Stimulated activated CD4-positive, alpha-beta T cell treated with anti-CD3 and anti-CD28 coated beads, TNF-alpha, amount 100 ng/mL, for 1 hour (primary cell): ENCODE measurements at places on chromosomes 5 and 9.

- no peak for DNase-seq
These were observed 69.0 kb downstream of the UGCG start for GRCh38 chr9:111965566-111966019.

DNA sequence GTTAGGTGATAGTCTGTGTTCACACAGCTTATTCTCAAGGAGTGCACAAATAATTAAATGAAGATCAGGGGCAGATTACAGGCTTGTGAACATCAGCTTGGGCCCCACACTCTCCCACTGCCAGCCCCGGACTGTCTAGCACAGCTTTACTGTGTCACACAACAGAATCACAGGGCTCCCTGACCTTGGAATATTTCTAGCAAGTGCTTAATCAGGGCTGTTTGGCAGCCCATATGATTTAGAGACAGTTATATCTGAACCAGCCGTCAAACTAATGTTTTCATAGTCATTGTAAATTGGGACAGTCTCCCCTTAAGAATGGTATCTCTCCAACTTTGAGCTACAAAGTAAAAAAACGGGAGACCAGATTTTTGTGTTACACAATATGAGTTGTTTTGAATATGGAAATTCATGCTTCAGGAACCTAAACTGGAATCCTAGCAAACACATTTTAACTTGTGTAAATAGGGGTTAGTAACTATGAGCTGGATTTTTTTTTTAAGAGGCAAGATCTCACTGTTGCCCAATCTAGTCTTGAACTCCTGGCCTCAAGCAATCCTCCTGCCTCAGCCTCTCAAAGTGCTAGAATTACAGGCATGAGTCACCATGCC lies 517.6 kb downstream of the BNC2 start:
- no peak for DNase-seq

DNA sequence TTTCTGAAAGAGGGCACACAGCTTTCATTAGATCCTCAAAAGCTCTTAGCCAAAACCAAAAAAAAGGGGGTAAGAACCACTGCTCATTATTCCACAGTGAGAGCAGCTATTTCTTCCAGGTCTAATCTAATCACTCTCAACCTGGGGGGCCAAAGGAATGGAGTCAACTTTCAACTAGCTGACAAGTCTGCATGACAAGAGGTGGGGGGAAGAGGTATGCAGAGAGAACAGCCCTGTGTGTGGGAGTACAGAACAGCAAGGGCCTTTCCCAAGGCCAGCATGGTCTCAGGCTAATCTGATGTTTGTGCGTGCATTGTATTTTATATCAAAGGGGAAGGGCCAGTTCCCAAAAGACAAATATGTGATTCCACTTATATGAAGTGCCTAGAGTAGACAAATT lies 36.9 kb upstream of the PIP5K1B start:
- DNase-seq = no peak

- DNase-seq = no peak
These were observed 7.3 kb downstream of the GPBP1 start for GRCh38 chr5:57181154-57181553.

DNA sequence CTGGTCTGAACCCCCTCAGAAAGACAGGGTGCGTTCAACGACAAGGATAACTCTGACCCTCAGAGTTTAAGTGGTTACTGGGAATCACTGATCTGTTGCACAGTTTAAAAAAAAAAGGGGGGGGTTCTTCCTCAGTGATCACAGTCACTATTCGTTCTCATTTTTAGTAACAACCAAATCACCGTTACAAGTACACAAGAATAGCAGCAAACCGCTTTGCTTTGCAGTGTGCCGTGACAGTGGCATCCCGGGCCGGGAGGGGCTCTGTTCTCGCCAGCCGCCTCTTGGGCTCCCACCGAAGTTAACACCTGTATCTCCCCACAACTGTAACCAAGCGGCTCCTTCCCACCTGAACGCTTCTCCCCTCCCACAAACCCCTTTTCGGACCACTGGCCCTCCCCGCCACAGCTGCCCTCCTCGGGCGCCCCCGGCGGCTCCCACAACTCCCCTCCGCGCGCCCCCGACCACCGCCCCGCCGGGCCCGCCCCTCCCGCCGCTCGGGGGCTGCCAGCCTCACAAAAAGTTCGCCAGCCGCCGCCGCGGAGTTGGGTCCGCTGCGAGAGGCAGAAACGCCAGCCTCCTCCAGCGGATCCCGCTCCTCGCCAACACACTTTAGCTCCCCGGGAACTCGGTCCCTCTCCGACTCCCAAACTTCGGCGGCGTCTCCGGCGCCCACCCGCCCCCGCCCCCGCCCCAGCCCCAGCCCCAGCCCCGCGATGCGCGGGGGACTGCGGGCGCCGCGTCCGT lies 1.2 kb downstream of the SSBP2 start:
- DNase-seq = no peak

DNA sequence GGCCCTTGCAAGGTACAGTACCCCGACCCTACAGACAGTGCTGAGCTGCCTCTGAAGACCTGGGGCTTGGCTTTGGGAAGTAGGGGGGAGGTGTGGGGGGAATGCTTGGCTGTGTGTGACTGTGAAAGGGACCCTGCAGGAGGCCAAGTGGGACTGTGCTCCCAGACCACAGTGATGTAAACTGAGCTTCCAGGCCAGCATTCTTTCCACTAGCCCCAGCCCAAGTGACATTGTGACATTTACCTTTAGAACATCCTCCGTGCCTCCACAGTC lies 31.2 kb downstream of the HMCN2 start:
- DNase-seq = no peak

DNA sequence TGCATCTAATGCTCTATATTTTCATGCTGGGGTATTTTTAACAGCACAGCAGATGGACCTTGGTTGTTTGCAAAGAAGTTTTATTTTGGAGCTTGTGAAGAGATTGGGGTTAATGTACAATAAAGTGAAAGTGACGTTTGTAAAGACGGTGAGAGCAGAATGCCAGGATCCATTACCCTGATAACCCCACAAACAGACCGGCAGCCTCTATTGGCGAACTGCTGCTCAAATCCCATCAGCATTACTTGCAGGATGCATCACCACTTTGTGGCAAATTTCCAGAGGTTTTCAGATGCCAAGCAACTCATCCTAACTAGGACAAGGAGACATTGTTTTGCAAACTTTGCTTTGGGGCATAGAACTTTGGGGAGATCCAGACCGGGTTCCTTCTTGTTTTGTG lies 383.3 kb upstream of the ZNF462 start:
- DNase-seq = no peak

DNA sequence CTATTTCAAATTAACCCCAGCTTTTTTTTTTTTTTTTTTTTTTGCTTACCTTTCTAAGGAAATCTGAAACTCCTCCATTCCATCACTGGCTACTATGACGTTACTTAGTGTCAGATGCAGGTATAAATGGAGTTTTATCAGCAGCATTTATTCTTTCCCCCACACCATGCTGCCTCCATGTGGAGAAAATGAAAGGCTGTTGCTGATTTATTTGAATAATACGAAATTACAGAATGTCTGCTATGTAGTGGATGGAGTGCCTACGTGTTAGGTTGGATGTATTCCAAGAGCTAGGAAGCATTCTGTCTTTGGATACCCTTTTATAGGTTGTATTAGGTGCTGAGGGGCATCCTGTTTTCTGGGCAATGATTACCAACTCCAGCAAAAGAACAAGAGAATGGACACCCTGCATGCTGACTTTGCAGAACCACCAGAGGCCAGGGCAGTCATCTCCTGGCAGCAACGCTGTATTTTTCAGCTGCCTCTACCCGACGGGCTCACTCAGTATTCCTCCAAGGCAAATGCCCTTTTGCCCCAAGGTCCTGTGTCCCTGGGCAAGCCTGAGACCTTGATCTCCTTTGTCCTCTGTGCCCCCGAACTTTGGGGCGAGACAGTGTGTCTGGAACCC lies 199.5 kb downstream of the ALDH1A1 start:
- no peak for DNase-seq

- DNase-seq = no peak
These were observed 45.7 kb upstream of the HAND1 start for GRCh38 chr5:154523709-154524108.

DNA sequence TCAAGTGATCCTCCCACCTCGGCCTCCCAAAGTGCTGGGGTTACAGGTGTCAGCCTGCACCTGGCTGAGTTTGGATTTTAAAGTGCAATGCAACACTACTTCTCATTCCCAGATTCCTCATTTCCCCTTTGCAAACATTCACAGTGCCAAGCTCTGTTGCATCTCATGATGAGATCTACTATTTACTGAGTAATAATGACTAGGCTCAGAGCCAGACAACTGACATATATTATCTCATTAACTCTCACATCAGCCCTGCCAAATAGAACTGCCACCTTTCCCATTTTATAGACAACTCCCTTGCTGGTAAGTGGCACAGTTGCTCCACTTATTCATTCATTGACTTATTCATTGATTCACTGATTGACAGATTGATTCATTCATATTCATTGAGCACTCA lies 7.0 kb downstream of the PDE6A start:
- DNase-seq = no peak

- DNase-seq = no peak
These were observed 111.0 kb upstream of the RETREG1 start for GRCh38 chr5:16727755-16728325.

DNA sequence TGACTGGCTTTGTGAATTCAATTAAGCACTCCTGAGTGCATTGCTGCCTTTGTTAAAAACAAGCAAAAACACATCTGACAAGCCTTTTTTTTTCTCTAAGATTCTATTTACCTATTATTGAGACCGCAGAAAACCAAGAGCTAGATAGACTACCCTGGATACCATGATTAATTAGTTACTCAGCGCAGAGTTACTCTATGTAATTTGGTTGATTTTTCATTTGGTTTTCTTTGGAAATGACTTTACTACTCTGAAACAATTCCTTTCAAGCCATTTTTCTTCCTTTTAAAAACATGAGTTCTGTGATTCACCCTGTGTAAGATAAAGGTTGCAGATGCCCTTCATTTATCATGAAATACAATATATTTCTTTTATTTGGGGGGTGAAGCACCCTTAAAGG lies 421.6 kb upstream of the PIK3R1 start:
- no peak for DNase-seq

DNA sequence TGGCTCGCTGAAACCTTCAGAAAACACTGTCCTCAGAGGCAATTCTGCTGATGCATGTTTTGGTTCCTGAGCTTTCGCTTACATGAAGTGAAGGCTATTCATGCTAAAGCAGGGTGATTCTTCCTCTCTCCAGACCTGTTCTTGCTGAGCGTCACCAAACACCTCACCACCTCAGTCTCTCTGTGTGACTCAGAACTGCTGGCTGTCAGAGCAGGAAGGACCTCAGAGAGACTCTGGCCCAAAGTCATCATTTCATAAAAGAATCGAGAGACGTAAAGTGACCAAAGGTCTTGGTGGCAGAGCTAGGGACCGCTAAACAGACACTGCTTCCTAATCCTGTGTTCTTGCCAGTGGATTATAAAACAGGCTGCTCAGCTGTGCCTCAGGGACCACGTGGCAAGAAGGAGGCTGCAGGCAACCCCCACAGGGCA lies 73.8 kb downstream of the LHFPL2 start:
- DNase-seq = no peak

- no peak for DNase-seq
These were observed 2.9 kb downstream of the UBE2B start for GRCh38 chr5:134374232-134374631.

GRCh38 chr5:168987543-168988300 lies 313.2 kb downstream of the SLIT3 start:
- DNase-seq = no peak

- no peak for DNase-seq
These were observed 25.9 kb upstream of the CACNA1B start for GRCh38 chr9:137851516-137852267.

GRCh38 chr5:131633830-131634229 lies 1.2 kb downstream of the RAPGEF6 start:
- no peak for DNase-seq

DNA sequence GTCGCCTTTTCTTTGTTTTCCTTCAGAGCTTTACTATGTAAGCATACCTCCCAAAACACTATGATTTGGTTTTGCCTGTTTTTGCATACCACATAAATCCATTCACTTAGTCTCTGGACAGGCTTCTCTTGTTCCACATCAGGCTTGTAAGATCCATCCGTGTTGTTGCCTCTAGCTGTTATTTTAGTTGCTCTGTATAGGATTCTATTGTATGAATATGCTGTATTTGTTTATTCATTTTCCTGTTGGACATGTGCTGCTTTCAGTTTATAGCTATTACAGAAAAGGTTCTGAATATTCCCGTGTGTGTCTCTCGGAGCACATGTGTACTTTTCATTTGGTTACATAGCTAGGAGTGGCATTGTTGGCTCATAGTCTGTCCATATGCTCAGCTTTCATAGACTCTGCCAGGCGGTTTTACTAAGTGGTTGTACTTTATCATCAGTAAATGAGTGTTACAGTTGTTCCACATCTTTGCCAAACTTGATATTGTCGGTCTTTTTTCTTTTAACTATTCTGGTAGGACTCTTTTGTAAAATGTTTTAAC lies 41.8 kb downstream of the NUP214 start:
- DNase-seq = no peak

DNA sequence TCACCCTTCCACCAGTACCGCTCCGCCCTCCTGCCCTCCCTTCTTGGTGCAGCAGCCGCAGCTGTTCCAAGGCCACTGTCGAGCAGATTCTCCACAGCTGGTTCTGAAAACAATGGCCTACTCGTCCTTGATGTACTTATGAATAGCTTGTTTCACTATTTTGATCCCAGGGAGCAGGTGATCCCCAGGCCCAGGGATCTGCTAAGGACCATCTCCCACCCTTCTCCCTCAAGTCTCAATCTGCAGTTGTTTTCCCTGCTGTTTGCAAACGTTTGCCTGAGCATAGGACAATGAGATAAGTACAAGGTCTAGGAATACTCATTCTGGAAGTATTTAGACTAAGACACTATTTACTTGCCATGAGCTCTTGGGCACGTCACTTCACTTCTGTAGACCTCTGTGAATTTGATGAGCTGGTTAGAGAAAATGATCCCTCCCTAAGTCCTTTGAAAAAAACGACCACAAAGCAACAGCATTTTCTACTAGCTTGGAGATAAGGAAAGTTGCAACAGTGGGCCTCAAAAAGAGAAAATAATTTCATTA lies 1.8 kb downstream of the LURAP1L start:
- no peak for DNase-seq

DNA sequence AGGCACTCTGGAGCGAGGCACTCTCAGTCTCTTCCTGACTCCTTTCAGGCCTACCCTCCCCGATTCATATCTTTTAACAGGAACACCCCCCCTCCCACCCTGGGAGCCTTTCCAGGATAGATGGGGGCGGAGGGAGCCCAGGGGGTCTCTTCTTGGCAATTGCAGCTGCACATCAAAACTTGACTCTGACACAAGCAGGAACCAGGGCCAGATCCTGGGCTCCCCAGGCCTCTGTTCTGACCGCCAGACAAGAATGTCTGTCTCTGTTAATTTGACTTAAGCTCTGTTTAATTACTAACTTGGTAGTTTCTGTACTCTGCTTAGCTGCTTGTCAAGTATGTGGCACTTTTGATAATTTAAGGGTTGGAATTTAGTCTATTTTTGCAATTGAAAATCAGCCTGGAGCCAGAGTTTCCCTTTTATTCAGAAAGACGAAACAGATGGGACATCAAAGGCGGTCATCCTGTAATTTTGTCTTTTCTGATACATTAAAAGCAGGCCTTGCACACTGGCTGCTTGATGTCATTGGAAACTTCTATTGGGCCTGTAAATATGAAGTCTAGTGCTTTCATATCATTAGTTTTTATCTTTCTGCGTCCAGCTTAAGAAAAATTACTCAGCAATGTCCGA lies 43.3 kb downstream of the ACTL7B start:
- DNase-seq = no peak

- DNase-seq = no peak
These were observed 24.6 kb downstream of the NR2F1 start for GRCh38 chr5:93607367-93608258.
